ENCODE measurements at places on chromosomes 5 and 9.

- DNase-seq, result no peak
Observed at GRCh38 chr5:14066326-14066725, 76.8 kb upstream of the TRIO start.

- peak; percentile 14 for DNase-seq
Observed at GRCh38 chr5:142697356-142698255, 11.7 kb upstream of the FGF1 start.

DNA sequence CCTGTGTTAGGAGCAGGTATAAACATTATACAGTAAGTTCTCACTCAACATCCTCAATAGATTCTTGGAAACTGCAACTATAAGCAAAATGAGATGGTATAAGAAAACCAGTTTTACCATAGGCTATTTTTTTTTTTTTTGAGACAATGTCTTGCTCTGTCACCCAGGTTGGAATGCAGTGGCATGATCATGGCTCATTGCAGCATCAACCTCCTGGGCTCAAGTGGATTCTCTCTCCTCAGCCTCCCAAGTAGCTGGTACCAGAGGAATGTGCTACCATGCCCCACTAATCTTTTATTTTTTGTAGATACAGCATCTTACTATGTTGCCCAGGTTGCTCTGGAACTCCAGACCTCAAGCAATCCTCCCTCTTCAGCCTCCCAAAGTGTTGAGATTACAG, 50.1 kb upstream of the ADRB2 start:
- DNase-seq, result no peak

- DNase-seq, result no peak
Observed at GRCh38 chr5:79200573-79201183, 35.3 kb upstream of the JMY start.

GRCh38 chr5:147554261-147554817, 44.5 kb upstream of the DPYSL3 start:
- no peak for DNase-seq

- DNase-seq, result no peak
Observed at GRCh38 chr9:87343816-87344430, 153.7 kb upstream of the DAPK1 start.

GRCh38 chr5:110880413-110880812, 141.6 kb downstream of the SLC25A46 start:
- no peak for DNase-seq

- no peak for DNase-seq
Observed at GRCh38 chr5:116509483-116510244, 65.0 kb downstream of the SEMA6A start.

- no peak for DNase-seq
Observed at GRCh38 chr9:137555179-137555578, 3.5 kb downstream of the MRPL41 start.

- DNase-seq, result no peak
Observed at GRCh38 chr9:75964427-75964826, 74.0 kb downstream of the PCSK5 start.

- no peak for DNase-seq
Observed at GRCh38 chr5:149206524-149207141, 65.0 kb upstream of the AFAP1L1 start.

- DNase-seq, result no peak
Observed at GRCh38 chr5:86979811-86980411, 287.8 kb upstream of the RASA1 start.

DNA sequence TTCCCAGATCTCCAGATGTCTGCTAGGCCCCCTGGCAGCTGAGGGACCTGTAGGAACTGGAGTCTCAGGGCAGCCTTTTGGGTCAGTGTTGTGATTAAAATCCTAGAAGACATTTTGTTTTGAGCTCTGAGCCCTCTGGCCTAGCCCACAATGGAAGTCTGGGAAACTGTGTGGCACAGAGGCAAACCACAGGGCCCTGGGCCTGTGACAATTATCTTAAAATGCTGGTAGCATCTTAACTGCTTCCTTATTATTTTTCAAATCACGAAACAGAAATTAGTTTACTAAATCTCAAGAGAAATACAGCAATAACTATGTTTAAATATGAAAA, 125.5 kb downstream of the STARD4 start:
- DNase-seq, result no peak

DNA sequence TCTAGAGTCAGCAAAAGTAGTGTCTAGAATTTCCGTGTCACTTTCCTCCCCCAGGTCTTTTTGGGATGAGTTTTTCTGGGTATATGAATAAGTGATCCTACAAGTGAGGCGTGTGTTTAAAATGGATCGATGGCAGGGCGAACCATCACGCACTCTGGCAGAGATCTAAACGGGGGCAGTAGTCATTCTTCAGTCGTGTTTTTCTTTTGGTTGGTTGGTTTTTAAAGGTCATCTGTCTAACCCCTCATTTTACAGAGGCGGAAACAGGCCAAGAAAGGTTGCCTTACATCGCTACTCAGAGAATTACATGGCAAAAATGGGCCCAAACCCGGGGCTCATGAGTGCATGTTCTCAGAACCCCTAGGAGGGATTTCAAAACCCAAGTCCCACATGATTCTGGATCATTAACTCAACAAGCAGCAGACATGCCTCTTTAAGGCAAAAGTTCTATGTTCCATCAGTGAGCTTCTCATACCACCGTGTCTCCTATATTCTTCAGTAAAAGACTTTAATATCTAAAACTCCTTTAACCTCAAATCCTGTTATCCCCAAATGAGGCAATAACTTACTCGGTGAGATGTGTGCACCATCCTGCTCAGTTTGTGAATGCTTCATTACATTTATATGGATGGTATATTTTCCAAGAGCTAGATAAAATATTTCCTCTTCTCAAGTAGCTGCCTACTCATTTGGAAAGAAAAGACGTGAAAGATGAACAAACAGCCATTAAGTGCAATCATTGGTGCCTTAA, 145.8 kb downstream of the AOPEP start:
- DNase-seq, result no peak

DNA sequence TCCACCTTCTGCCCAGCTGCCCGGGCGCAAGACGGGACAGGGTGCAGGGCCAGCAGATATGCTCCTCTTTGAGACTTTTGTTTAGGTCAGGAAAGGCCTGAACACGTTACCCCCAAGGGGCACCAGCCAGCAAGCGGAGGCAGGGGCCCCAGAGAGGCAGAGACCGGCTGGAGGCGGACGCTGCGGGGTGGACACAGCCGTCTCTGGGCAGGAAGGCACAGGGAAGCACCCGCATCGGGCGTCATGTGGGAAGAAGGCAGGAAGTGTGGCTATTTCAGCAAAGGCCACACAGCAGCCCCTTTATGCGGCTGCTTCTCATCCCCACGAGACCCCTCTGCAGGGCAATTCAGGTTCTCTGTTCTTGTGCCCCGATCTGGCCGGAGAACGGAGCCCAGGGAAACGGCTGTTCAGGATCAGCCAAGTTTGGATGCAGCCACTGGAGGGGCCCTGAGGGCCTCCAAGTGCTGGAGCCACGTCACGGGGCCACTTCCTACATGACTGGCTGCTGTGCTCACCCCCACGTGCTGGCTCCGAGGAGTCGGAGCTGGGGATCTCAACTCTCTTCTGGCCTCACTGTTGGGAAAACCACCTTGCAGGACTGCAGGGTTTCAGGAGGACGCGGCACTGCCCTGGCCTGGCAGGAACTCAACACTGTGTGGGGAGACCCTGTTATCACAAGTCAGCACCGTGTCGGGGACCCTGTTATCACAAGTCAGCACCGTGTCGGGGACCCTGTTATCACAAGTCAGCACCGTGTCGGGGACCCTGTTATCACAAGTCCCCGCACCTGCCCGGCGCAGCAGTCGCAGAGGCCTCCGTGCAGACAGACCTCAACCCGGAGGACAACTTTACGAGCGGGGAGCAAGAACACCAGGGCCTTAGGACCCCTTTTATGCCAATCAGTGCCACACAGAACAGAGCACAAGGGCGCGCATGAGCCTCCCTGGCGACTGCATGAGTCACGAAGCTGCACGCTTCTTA, 44.4 kb downstream of the SLC12A7 start:
- no peak for DNase-seq

DNA sequence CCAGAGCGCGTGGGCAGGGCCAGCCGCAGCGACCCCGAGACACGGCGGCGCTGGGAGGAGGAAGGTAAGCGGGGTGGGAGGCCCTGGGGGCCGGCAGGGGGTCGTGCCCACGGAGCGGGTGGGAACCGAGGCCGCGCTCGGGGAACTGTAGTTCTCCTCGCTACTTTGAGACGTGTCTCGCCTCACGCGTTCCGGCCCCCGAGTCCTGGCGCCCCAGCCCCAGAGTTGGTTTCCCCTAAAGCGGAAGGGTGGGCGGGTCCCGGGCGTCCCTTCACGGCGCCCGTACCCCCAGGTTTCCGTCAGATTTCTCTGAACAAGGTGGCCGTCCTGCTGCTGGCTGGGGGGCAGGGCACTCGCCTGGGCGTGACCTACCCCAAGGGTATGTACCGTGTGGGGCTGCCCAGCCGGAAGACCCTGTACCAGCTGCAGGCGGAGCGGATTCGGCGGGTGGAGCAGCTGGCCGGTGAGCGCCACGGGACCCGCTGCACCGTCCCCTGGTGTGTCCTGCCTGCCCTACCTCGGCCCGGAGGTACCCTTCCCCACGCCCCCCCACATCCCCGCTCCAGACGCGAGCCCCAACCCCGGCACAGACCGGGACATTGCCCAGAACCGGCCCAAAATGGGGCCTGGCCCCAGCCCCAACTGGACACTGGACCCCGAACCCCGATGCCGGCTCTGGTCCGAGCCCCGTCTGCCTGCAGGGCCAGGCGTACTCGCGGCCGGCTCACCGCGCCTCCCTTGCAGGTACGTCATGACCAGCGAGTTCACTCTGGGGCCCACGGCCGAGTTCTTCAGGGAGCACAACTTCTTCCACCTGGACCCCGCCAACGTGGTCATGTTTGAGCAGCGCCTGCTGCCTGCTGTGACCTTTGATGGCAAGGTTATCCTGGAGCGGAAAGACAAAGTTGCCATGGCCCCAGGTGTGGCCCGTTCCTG, 709 bp downstream of the UAP1L1 start:
- DNase-seq, result no peak

GRCh38 chr9:99825172-99826046, 3.7 kb downstream of the NR4A3 start:
- no peak for DNase-seq

DNA sequence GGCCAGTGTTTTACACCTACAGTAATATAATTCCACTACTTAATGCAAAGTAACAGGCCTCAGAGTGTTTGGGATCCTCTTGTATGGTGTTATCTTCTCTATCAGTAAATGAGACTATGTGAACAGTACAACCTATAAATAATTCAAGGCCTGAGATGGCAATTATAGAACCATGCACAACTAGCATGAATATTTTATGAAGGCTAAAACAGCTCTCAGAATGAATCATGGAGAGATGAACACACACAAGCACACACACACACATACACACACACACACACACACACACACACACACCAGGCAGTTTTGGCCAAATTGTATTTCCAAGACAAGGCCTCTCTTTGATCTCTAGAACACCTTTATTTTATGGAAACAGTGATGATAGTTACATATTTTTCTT, 224.9 kb downstream of the EBF1 start:
- DNase-seq, result no peak

GRCh38 chr5:122761115-122761514, 13.8 kb upstream of the SNX2 start:
- DNase-seq, result no peak

DNA sequence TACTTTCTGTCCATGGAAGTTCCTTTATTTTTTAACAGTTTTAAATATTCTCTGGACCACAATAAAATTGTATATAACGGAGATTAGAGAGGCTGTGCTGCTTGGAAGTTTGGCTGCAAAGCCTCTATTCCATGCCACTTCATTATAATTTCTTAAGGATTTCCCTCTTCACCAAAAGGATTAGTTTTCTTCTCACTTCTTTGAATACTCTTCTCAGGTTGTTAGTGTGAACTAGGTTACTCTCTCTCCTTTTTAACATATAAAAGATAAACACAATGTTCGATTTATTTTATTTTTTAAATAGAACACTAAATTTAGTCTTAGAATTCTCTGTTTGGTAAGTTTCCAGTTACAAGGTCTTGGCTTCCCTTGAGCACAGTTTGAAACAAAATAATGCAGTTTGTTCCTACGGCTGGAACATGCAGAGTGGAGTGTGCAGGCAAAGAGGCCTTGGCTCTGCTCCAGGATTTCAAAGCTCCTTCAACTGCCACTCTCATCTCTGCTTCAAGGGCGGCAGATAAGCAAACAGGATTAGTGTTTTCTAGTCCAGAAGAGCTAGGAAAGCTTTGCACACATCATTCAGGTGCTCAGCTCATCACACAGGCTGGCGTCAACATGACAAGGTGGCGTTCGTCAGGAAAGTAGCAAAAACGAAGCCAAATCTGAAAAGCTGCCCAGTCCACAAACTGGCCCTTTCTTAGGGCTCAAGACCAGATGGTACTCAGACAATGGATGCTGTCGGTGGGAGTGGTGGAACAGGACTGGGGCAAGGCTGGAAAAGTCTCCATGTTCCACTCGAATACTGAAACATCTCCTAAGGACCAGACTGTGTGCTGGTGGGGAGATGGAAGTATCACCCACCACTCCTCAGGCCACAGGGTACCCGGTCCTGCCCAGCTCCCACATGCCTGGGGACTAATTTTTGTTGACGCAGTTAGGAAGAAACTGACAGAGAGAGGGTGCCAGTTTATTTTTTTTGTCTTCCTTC, 286.6 kb downstream of the CRB2 start:
- peak; percentile 28 for DNase-seq

DNA sequence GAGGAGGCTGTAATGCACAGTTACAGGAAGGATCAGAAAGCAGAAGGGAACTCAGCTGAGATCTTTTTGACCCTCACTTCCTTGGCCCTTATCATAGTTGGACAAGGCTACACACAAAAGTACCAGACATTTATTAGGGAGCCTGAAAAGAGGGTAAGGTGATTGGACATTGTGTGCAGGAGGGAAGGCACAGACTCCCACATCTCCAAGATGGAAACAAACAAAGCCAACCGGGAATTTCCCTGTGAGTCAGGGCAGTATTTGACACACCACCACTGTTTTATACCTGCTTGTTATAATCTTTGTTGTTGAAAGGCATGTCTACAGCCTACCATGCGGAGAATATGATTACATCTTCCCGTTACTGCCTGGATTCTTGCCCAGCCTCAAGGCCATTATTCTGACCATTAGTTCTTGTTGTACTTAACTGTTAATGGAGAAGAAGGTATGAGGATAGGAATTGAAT, 3.0 kb upstream of the CCNG1 start:
- no peak for DNase-seq

- no peak for DNase-seq
Observed at GRCh38 chr5:136174021-136174659, 18.8 kb downstream of the SMIM32 start.

DNA sequence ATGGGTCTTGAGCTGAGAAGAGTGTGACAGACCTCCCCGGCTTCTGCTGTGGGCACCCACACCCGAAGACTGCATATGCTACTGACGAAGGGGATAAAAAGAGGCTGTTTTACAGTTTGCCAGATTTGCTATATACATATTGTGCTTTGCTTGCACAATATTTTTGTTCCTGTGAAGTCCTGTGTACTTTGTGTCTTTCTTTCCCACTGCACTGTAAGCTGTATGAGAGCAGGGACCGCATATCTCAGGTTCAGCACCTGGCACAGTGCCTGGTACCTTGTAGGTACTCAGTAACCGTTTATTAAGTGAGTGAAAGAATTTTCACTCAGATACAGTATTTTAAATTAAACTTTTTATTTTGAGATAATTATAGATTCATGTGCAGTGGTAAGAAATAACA, 8.2 kb upstream of the GARNL3 start:
- no peak for DNase-seq
